ENCODE measurements at places on chromosomes 3 and 15.

GRCh38 chr3:33114622-33115023 is 809 bp downstream of the CRTAP start:
- DNase-seq: no peak

DNA sequence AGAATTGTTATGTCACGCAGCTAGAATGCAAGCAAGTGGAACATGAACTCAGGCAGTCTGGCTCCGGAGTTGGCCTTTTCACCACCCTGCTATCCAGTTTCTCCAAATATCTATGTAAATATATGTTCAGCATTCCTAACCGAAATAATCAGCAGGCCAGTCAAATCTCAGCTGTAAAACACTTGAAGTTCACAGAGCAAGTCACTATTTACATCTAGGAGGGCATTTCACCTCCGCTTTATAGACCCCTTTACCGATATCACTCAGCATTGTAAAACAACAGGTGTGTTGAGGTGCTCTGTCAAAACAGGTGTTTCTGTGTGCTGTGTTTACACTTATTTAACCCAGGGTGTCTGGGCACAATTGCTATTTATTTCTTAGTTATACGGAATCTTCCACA is 12.2 kb upstream of the HES1 start:
- no peak for DNase-seq

DNA sequence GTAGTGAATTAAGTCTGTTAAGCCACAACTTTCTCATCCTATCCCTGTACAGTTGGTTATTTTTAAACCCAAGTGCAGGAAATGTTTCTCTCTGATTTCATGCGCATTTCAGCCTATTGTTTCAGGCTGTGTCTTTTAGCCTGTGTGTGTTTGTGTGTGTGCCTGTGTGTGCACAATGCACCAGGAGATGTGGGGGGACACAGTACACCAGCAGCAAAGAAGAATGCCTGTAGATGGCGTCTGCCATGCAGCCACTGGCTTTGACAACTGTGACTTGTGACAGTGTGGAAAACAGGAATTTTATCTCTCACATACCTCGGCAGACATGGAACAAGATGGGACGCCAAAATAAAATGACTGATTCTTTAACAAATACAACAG is 43.6 kb upstream of the PLXNA1 start:
- DNase-seq: no peak

DNA sequence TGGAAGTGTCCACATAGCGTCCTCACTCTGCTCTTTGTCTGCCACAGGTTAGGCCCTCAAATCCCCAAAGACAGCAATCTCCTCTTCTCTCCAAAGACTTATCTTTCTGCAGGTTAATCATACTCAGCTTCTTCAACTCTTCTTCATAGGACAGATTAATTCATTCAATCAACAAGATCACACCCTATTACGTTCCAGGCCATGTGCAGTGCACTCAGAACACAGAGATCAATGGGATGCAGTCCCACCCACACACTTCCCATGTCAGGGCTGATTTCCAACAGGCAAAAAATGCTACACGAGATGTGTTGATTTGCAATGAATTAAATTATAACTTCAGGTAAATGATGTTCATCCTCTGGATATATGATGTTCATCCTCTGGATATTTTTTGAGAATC is 33.5 kb upstream of the ZNF639 start:
- no peak for DNase-seq

GRCh38 chr3:61562721-61563312 is 1.4 kb downstream of the PTPRG start:
- DNase-seq: no peak

- DNase-seq: no peak
Measured at GRCh38 chr3:187987187-187987586, 166.8 kb upstream of the LPP start.

GRCh38 chr3:133490468-133491351 is 82.8 kb upstream of the CDV3 start:
- no peak for DNase-seq

- DNase-seq: no peak
Measured at GRCh38 chr15:77074350-77074749, 3.4 kb upstream of the TSPAN3 start.

GRCh38 chr15:60416484-60416883 is 18.7 kb upstream of the ANXA2 start:
- DNase-seq: no peak

DNA sequence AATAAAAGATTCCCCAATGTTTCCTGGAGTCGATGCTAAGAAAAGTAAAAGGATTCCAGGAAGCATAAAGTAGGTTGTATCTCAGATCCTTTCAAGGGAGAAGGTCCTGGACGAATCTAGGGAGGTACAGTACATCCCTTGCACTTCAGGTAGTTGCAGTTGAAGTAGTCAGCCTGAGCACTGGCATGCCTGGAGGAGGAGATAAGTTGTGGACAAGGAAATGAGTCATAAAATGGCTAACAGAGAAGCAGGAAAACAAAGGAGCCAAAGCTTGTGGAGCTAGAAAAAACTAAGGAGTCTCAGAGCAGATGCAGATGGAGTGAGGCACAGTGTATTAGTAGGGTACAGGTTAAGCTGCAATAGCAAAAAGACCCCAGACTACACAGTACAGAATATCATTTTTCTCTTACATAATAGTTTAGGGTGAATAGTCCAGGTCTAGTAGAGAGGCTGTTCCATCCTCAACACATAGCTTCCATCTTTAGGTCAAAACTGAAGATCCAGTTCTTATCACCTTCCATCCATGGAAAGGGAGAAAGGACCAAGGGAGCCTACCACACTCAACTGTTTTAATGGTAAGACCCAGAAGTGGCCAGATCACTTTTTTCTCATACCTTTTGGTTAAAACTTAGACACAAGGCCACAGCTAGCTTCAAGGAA is 41.3 kb downstream of the COL6A5 start:
- DNase-seq: no peak

DNA sequence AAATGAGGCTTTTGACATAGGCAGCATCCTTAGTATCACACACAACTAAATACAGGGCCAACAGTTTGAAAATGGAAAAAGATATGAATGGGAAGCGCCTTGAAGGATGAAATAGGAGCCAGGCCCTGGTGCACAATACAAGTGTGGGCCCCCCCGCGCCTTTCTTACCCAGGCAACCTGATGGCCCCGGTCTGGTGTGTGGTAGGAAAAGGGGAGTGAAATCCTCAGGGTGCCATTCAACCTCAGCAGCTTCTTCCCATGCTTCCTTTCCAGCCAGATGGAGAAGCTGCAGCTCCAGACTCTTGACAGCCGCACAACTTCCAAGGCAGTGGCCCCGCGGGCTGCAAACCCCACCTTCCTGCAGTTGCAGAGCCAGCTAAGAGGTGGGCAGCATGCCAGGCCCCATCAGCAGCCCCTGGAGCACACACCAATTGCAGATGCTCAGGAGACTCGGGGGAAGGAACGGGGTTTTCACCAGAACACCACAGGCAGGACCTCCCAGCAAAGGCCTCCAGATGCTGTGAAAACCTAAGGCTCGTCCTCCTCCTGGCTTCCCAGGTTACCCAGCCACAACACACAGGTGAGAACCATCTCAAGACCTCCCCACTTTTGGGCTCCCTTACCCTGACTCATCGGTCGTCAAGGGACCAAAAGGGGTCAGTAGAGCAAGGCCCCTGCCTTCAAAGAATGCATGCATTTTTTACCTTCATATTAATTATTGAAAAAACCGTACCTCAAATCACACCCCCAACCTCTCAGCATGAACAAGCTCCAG is 101.6 kb downstream of the CPN2 start:
- no peak for DNase-seq

GRCh38 chr15:83978588-83978987 is 257.0 kb upstream of the GOLGA6L4 start:
- DNase-seq: no peak

DNA sequence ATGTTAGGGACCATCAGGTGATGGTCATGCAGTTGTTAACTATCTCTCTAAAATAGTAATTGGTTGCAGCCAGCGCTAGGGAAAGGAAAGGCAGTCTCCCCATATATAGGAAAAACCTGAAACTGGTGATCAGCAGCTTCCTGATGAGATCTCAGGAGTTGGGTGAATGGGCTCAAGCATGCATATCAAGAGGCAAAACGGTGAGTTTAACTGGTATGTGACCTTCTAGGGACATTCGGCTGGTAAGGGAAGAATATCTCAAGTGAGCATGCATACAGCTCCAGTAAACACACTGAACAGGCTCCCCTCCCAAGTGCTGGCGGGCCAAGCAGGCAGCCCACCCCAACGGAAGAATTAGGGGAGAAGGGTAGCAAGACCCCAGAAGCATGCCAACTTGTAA is 49.3 kb upstream of the ROBO2 start:
- DNase-seq: no peak

DNA sequence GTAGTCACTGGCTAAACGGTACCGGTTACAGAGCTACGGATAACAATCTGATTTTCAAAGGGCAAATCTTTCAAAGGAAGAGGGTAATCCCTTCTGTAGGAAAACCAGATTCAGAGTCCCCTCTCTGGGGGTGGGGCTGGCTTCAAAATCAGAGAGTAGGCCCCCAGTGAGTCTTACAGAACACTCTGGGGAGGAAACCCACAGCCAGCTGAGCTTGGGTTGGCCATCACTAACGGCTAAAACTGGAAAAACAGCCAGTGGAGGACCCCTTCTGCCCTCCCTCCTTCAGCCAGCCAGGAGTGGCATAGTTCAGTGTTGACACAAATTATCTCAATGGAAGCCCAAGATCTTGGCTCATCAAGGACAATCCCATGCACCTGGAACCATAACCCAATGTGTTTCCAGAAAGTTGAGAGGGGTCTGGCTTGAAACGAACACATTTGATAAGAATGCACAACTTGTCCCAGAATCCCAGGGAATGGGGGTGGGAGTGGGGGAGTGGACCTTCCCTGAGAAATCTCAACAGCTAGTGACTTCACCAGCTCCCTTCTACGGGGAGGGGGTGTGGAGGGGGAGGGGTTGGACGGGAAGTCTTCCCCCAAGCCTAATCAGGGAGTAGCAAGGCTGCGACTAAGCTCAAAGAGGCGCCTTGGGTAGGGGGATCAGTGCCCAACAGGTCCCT is 1.0 kb downstream of the RASL12 start:
- no peak for DNase-seq

DNA sequence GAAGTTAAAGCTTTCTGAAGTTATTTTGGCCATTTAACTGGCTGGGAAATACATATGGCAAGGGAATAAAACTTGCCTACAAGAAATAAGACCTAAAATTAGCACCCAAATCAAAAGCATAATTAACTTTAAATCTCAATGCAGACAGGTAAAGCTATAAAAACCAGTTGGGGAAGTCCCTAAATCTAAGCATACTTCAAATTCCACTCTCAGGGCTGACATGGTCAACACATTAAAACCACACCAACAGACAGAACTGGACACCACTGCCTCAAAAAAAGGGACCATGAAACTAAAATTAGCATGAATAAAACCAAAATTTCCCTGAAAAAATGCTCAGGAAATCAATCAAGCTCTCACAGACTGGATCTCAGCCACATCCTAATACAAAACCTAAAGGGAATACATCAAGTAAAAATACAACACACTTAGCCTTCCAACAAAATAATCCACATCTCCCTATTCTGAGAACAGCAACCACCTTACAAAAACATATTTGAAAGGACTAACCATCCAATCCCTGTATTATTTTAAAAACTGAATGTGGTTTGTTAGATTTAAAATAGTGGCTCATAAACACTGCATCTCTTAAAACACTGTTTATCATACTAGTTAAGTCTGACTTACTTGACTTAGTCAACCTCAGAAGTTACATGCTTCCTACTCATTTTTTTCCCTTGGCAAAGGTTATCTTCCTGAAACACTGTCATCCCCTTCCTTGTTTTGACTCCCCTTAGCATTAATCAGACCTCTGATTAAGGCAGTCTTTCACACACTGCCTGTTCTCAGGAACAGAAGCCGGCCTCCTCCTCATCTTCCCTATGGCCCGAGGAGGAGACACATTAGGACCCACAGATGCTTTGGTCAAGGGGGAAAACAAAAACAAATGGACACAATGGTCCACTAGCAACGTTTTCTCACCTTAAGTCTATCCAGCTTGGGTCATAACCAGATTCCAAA is 8.3 kb downstream of the TRA2B start:
- DNase-seq: no peak

GRCh38 chr15:69666441-69666882 is 213.8 kb downstream of the RPLP1 start:
- no peak for DNase-seq

- no peak for DNase-seq
Measured at GRCh38 chr15:78624651-78625590, 4.1 kb upstream of the CHRNA3 start.

DNA sequence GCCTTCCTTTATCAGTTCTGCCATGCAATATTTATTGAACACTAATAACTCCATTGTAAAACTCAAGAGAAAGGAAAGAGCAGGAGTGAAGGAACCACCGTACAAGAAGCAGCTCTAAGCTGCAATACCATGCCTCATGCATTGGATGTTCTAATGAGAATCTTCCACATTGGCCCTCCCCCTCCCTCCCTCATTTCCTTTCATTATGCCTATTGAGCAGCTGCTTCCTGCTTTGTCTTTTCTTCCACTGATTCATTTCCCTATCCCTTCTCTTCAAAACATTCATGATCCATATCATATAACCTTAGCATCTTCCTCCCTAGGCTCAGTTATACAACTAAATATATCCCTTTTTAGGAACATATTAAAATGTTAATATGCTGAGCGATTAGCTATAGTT is 698.7 kb upstream of the GOLIM4 start:
- DNase-seq: no peak

DNA sequence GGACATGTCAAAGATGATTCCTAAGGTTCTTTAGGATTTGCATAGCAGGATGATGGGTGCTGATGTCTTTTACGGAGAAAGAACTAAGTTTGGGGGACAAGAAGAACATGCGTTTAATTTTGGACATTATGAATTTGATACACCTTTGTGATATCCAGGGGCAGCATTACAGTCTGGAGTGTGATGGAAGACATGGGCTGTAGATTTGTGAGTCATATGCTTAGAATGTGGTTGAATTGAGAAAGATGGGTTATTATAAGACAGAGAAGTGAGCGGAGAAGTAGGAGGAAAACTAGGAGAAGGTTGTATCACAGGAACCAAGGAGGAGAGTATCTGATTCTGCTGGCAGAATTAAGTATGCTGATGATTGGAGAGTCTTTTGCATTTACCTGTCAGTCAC is 20.6 kb downstream of the NEO1 start:
- no peak for DNase-seq

DNA sequence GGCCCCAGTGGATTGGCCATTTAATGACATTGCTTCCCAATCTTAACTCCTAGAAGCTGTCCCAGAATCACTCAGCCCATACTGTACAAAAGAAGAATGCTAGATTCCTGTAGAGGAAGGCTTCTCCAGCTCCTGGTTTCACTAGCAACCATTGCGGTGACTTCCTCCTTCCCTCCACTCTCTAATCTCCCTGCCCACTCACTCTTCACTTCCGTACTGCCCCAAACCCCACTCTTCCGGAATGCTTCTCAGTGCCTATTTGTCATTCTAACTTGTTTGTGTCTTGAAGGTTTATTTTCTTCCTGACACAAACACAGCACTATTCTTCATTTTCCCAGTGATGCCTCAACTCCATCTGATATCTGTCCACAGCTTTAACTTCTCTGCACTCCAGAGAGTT is 97.1 kb upstream of the SPATA16 start:
- DNase-seq: no peak
